HuH-7.5 (cell line): ENCODE measurements at places on chromosomes 4 and X.

GRCh38 chr4:147799986-147800555 lies 68.2 kb downstream of the ARHGAP10 start:
- no peak for DNase-seq

DNA sequence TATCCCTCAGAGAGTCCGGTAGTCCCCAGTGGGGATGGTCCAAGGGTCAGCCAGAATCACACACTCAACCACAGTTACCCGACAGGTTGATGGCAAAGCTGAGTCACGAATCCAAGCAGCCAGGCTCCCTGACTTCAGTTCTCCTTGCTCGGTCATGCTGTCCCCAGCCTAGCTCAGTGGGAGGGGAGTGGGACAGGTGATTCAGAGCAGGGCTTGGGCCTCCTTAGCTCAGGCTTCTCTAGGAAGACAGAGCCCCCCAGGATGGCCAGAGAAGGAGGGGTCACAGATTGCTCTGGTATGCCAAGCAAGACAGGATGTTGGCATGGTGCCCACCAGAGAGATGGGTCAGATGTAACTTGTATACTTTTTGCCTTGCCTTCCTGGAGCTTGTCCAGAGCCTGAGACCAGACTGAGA lies 66.5 kb downstream of the EFNB1 start:
- no peak for DNase-seq

GRCh38 chr4:11503166-11503565 lies 74.5 kb upstream of the HS3ST1 start:
- DNase-seq: no peak

- no peak for DNase-seq
Measured at GRCh38 chr4:32427566-32427965, 1707.4 kb downstream of the PCDH7 start.

GRCh38 chr4:86011117-86011516 lies 348.7 kb downstream of the MAPK10 start:
- DNase-seq: no peak

- DNase-seq: no peak
Measured at GRCh38 chr4:60911127-60911526, 289.0 kb upstream of the ADGRL3 start.

- no peak for DNase-seq
Measured at GRCh38 chrX:150680974-150681373, 12.2 kb upstream of the MTMR1 start.

DNA sequence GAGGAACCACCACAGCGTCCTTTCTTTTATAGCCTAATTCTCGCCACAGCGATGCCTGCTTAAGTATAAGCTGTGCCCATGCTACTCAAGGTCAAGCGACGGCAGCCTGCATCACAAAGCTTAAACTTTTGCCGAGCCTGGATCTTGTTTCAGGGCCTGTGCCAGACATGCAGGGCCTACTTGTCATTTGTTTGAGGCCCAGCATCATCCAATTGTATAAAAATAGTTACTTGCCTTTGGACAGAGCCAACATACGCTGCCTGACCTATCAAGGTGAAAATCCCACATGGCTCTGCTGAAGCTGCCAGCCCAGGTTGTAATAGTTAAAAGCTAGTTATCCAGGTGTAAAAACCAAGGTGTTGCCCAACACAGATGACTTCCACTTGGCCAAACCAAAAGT lies 107.1 kb downstream of the TMEM131L start:
- DNase-seq: no peak

GRCh38 chr4:142547974-142548373 lies 298.1 kb downstream of the INPP4B start:
- DNase-seq: no peak

DNA sequence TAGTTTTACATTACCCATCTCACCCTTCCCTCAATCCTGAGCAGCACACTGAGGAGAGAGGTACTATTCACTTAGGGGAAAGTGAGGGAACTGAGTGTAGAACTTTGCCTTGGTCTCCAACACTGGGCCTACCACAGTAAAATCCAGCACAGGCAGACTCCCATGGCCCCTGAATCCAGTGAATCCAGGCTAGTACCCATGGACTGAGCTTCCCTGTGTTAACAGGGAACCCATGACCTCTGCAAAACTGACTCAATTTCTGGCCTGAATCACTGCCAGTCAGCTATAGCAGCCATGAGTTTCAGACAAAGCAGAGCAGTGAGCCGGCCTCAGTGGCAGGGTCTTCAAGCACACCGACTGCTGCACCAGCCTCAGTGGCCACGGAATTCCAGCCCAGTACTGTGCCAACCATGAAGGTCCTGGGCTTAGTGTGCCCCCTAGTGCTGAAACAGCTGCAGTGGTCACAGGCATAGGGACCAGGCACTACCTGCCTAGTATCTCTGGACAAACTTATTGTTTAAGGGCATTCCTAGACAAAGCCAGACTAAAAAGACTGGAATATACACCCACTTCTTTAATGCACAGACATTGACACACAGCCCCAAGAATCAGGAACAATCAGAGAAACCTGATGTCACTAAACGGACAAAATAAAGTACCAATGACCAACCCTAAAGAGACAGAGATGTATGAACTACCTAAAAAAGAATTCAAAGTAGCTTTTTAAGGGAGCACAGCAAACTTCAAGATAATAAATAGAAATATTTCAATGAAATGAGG lies 127.4 kb upstream of the RPL34 start:
- no peak for DNase-seq

- DNase-seq: no peak
Measured at GRCh38 chr4:128582427-128582870, 227.1 kb upstream of the JADE1 start.

GRCh38 chrX:153644356-153645125 lies 2.5 kb upstream of the DUSP9 start:
- DNase-seq: no peak

DNA sequence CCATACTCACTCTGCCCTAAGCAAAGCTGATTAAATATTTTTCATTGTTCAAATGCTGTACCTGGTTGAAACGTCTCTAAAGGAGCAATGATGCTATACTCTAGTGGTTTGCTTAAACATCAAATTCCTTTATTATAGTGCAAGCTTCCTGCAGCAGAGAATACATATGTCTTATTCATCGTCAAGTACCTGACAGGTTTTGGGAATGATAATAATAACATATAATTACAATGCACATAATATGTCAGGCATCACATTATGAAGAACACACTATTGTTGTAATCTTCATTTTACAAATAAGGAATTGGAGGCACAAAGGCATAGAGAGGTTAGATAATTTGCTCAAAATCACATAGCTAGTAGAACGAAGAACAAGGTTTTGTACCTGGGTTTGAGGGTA lies 151.6 kb downstream of the GRIA2 start:
- no peak for DNase-seq

GRCh38 chr4:7403001-7403400 lies 31.7 kb downstream of the PSAPL1 start:
- DNase-seq: no peak

GRCh38 chr4:16039139-16039538 lies 44.7 kb downstream of the PROM1 start:
- DNase-seq: no peak

DNA sequence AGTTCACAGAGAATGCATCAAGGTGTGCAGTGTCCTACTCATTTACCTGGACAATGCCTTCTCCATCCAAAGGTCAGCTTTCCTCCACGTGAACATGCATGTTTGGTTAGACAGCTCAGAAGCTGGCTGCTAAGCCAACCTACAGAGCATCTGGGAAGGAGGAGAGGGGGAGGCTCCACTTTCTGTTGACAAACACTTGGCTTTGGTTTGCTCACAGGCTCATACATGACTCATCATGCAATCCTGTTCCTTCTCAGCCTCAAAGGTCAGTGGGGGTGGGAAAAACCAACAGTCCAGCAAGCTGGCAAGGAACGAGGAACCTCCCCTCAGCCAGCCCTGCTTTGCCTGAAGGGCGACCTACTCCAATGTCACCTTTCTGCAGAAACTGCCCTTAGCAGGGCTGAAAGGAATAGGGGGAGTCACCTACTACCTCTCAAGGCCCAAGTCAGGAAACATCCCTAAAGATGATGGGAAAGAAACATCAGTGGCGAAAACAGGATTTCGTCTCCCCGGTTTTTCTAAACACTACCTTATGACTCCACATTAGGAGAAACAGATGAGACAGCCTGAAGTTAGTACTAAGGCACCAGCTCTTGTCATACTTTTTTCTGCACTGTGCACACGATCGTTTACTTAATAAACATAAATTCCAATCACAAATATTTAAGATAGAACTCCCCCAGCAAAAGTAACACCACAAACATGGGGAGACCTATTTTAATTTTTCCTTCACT lies 37.9 kb downstream of the RELL1 start:
- DNase-seq: peak; percentile 59

GRCh38 chrX:151987108-151987507 lies 12.6 kb upstream of the GABRE start:
- no peak for DNase-seq

- no peak for DNase-seq
Measured at GRCh38 chr4:126216611-126217010, 901.9 kb downstream of the FAT4 start.

- DNase-seq: no peak
Measured at GRCh38 chr4:181376058-181376457, 867.1 kb upstream of the TENM3 start.

GRCh38 chr4:6162885-6163284 lies 37.5 kb downstream of the JAKMIP1 start:
- DNase-seq: no peak

DNA sequence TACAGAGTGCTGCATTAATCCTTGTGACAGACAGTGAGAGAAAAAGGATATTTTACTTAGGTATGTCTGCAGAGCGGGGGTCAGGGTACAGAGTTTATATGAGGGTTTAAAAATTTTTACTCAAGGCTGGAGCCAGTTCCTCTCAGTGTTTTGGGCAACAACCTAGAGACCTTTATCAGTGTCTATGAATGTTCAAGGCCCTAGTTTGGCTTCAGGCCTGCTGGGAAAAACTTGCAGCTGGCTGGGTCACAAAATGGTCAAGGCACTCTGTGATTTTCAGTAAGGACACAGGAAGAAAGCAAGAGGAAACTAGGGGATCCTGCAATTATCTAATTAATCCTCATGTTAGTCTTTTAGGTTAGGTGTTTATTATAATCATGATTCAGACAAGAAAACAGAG lies 10.8 kb upstream of the C4orf54 start:
- no peak for DNase-seq

DNA sequence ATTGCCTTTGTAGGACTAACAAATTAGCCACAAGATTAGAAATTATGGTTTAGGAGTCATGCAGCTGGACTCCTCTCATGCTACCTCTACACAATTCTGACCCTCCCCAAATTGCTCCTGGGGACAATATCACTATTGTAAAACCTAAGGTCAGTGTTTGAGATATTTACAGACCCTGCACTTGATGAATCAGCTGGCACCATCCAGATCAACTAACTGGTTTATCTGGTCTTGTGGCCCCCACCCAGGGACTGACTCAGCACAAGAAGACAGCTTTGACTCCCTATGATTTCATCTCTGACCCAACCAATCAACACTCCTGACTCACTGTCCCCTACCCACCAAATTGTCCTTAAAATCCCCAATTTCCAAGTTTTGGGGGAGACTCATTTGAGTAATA lies 192.4 kb downstream of the STPG2 start:
- DNase-seq: no peak

- no peak for DNase-seq
Measured at GRCh38 chrX:136386826-136387225, 86.1 kb downstream of the ADGRG4 start.
